Activated CD4-positive, CD25-positive, alpha-beta regulatory T cell treated with anti-CD3 and anti-CD28 coated beads, Interleukin-2, amount 50 U/mL, for 72 hours (primary cell): ENCODE measurements at places on chromosomes 16 and 17.

- no peak for DNase-seq
Measured at GRCh38 chr17:49866882-49867413, 19.1 kb upstream of the TAC4 start.

GRCh38 chr16:85177448-85177846 lies 65.2 kb upstream of the CIBAR2 start:
- no peak for DNase-seq

DNA sequence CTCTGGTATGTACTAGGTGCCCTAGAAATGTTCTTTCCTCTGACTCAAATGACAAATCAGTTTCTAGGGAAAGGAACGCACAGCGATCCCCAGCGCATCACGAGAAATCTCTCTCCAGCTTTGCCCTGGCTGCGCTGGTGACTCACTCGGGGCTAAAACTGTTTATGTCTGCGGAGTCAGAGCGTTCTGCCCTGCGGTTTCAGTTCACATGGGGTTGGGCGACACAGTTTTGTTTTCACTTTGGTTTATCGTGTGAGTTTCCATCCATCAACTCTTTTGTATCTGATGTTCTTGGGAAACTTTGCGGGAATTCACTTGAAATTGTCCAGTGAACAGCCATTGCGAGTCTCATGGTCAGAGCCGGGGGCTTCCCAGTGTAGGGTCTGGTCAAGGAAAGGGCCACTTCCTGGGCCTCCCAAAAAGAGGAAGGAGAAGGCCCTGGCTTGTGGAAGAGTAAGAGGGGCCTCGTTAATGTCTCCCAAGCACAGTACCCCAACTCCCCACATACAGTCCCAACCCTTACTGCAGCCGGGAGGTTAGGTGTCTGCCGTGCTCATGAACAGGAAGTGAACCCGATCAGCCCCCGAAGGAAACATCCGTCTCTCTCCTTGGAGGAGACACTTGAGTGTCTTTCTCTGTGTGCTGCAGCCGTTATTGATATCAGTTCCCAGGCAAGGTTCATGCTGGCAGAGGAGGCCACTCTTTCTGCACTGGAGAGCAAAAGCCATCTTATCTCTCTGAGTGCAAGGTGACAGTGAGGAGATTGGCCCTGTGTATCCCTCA lies 643.2 kb downstream of the WWOX start:
- peak; percentile 70 for DNase-seq

DNA sequence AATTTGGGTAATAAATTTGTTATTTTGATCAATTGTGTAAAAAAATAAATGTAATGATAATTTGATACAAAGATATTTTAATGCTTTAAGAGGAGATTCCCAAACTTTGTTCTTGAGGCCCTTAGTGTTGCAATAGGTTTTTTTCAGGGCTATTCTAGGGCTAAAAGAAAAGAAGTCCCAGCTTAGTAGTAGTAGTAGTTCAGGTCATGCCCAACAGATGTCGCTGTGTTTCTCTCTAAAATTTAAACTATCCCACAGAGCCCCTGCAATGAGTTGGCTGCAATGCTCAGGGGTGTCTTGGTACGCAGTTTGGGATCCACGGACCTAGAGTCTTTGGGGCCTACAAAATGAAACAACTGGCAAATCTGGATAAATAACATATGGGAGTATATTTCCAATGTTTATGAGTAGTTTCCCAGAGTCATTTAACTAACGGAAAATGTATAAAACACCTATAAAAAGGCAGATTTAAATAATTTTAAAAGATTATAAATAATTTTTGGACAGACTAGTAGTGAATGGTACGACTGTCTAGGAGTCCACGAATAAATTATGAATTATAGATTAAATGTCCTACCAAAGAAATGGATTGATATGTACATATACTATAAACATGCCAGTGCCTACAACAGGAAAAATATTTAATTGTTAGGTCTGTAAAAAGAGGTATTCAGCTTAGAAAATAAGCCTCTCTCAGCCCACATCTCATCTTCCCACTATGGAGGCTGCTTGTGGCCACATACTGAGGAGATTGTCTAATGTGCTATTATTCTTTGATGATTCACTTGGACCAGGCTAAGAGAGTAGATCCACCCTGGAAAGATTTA lies 228.5 kb upstream of the PMFBP1 start:
- DNase-seq, result no peak

GRCh38 chr17:40522250-40522960 lies 21.0 kb upstream of the TNS4 start:
- DNase-seq, result no peak

DNA sequence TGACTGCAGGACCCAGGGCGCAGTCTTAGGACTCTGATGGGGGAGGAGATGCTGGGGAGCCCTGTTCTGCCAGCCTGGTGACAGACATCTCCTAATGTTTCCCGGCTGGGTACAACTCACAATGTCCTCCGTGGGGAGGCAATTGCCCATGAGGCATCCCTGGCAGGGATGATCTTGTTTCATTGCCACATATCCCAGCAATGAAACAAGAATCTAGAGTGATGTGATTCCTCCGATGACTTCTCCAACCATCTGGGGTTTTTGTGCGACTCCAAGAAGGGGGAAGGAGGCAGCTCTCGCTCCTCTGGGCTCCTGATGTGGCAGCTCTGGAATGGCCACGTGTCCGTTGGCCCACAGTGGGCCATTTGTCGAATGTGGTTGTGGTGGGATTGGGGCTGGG lies 255.8 kb downstream of the SEC14L1 start:
- no peak for DNase-seq

DNA sequence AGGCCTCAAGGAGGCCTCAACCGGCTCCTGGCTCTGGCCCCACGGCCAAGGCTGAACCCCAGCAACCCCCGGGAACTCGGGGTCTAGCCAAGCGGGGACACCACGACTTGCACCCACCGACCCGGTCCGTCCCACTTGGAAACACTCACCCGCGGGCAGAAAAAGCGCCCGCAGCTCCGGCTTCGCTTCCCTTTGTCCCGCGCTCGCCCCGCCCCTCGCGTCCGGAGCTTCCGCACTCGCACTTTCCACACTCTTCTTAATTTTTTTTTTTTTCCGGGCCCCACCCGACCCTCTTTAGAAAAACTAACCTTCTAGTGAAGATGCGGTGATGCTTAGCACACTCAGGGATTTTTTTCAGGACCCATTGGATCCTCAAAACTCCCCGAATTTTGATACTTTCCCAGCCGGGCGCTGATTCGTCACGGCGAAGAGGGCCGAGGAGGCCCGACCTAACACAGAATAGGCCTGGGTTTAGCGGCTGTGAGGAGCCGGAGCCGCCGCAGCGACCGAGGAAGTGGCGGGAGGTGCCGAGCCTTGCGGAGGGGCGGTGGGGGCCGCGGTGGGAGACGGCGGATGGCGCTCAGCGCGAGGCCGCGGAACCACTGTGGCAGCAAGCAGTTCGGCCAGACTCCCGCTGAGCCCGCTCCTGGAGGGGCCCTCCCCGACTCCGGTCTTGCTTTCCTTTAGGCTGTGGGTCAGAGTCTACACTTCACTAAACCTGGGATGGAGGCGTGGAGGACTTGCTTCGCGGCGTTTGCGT lies at the start of gene SMARCE1:
Gene SMARCE1 (minus strand): TSS at position 195 of the 760 bp plus-strand sequence. CDS start 2,016 bp downstream, outside the sequence.
- DNase-seq, result peak; percentile 77

DNA sequence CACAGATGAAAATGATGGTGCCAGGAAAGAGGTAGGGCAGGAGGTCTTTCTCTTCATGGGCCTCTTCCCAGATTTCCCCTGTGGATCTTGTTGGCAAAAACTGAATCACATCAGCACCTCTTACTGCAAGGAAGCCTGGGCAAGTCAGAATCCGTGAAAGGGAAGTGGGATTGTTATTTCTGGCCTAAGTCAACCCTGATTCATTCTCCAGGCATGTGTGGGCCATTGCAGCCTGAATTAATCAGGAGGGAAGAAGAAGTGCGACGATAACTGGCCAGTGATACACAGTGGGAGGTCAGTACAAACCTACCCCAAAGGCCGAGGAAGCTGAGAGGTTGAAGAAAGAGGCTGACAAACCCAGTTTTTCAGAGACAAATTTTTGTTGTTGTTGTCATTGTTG lies 17.9 kb upstream of the NSMCE1 start:
- DNase-seq, result peak; percentile 22

GRCh38 chr17:73257516-73257915 lies 4.2 kb downstream of the CPSF4L start:
- DNase-seq, result no peak

- no peak for DNase-seq
Measured at GRCh38 chr17:75048249-75048878, 1.3 kb downstream of the KCTD2 start.

DNA sequence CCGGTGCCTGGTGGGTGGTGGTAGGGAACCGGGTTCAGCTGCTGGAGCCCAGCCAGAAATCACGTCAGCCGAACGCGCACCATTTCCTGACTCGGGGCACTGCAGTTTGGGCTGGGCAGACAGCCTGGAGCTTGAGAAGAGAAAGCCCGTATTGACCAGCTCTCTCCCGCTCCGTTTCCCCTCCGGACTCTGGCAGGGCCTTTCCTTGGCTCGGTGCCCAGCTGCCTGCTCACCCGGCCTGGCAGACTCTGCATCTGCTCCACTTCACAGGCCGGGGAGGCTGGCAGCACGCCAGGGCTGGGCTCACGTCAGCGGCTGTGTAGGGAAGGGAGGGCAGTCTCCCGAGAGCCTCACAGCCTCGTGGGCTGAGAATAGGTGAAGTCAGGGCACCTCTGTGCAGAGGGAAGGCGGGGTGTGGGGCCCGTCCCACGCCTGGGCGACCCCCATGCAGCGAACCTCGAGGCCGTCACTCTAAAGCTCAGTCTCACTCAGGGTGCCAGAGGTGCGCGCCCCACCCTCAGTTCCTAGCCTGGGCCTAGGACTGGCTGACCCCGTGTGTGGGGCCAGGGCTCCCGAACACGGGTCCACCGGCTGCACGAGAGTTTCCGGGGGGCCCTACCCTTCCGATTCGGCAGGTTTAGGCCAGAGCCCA lies 59.1 kb downstream of the OR1D5 start:
- DNase-seq, result peak; percentile 54

DNA sequence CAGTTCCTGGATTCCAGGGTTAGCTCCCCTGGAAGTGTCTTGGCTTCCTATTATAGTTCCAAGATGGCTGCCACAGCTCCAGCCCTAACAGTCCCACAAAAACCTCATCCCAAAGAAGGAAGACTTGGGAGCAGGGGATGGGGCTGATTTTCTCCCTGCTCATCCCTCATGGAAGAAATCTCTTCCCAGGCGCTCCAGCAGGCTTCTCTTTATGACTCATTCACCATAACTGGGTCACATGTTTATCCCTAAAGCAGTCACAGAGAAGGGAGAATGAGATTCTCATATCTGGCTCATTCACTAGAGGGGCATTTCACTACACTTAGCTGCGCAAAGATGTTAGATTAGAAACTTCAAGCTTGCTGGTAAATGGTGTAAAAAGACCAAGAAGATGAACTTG lies 206.5 kb upstream of the IRX3 start:
- no peak for DNase-seq

DNA sequence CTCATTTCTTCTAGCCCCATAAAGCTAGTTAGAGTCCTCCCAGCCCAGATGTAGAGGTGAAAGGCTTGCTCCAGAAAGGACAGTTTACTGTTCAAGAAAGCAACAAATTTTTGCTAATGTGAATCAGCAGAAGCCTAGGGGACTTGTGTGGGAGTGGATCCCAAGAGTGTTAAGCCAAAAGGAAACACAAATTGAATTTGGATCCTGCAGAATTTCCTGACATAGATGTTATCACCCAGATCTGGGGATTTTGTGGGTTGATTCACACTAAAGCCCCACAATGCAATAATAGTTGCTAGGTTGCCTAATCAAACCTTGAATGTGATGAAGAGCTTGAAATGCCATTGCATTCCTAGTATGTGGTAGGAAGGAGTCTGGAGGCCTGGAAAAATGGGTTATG lies 135.2 kb upstream of the HS3ST3A1 start:
- no peak for DNase-seq

DNA sequence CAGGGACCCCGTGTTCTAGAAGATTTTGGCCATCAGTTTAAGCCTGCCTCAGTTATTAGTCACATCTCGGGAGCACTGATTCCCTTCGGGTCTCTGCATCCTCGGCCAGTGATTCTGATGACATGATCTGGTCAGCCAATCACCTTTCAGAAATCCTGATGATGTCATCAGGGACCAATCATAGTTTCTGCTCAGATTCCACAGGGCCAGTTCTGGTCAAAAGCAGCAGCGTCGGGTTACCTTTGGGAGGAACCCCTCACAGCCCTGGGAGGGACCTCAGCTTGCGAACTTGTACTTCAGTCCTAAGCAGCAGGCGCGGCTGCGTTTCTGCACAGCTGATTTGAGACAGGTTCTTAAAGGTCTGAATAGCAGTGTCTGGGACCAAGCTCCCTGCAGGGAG lies 13.9 kb downstream of the KDM8 start:
- no peak for DNase-seq
